ENCODE measurements at places on chromosomes 7 and 10. TPM values are rescaled to one million over a fixed set of nuclear protein-coding genes. Genes with fewer than 3 reads are reported as not detected.

GRCh38 chr7:22051886-22052673, 106.4 kb upstream of the CDCA7L start:
- no peak overlapping the region for H3K4me3 ChIP-seq

DNA sequence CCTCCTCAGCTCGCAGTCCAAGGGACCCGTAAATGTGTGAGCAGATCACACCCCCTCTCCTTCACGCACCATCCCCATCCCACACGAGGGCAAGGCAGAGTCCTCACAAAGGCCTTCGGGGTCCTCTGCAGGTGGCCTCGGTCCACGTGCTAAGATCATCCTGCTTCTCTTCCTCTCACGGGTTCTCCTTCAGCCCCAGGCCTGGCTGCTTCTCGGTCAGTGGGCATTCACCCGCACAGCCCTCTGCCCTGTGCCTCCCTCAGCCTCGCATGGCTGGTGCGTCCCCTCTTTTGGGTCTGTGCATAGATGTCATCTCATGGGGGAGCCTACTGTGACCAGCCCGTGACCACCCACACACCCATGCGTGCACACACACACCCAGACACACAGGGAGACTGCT, 17.3 kb upstream of the FOXL3 start:
- H3K36me3 ChIP-seq: peaks cover 25% of the 10 kb centered on the region
- no peaks in the 10 kb centered on the region for H3K4me1 ChIP-seq
- no peak overlapping the region for H3K27ac ChIP-seq
- no peak for DNase-seq

- H3K4me1 ChIP-seq: peaks cover 18% of the 10 kb centered on the region
- DNase-seq: no peak
- no peak overlapping the region for H3K4me3 ChIP-seq
- no peak overlapping the region for H3K27ac ChIP-seq
These were observed 12.3 kb downstream of the RPA3 start for GRCh38 chr7:7706101-7706511.

Gene ARHGAP21
- 5.0 TPM for polyA plus RNA-seq

GRCh38 chr7:85587785-85588184, 400.9 kb upstream of the SEMA3D start:
- H3K27me3 ChIP-seq: no peaks in the 10 kb centered on the region
- DNase-seq: no peak
- H3K27ac ChIP-seq: no peak overlapping the region
- no peaks in the 10 kb centered on the region for H3K4me1 ChIP-seq

- H3K36me3 ChIP-seq: no peaks in the 10 kb centered on the region
- H3K4me3 ChIP-seq: no peak overlapping the region
- no peak for DNase-seq
- no peak overlapping the region for H3K27ac ChIP-seq
- H3K4me1 ChIP-seq: no peaks in the 10 kb centered on the region
These were observed 102.5 kb downstream of the CD36 start for GRCh38 chr7:80740778-80741545.

- H3K27ac ChIP-seq: no peak overlapping the region
- H3K27me3 ChIP-seq: peaks cover 76% of the 10 kb centered on the region
- H3K4me1 ChIP-seq: peaks cover 48% of the 10 kb centered on the region
- peak overlapping the region; percentile 81 for H3K4me3 ChIP-seq
- DNase-seq: peak; percentile 60
- H3K36me3 ChIP-seq: no peaks in the 10 kb centered on the region
These were observed 2.4 kb downstream of the HOXA3 start for GRCh38 chr7:27149842-27150567.

GRCh38 chr10:120732643-120733313, 118.4 kb upstream of the WDR11 start:
- H3K36me3 ChIP-seq: no peaks in the 10 kb centered on the region
- DNase-seq: no peak
- no peaks in the 10 kb centered on the region for H3K4me1 ChIP-seq
- H3K27ac ChIP-seq: no peak overlapping the region
- no peak overlapping the region for H3K4me3 ChIP-seq

- H3K4me1 ChIP-seq: no peaks in the 10 kb centered on the region
- H3K27me3 ChIP-seq: peaks cover 19% of the 10 kb centered on the region
- no peaks in the 10 kb centered on the region for H3K36me3 ChIP-seq
- no peak overlapping the region for H3K4me3 ChIP-seq
These were observed 178.3 kb downstream of the GRID1 start for GRCh38 chr10:86188326-86188725.

GRCh38 chr7:108079648-108080591, 50.2 kb downstream of the LAMB4 start:
- H3K27ac ChIP-seq: no peak overlapping the region
- H3K4me3 ChIP-seq: no peak overlapping the region
- H3K27me3 ChIP-seq: no peaks in the 10 kb centered on the region
- DNase-seq: no peak
- H3K4me1 ChIP-seq: no peaks in the 10 kb centered on the region

DNA sequence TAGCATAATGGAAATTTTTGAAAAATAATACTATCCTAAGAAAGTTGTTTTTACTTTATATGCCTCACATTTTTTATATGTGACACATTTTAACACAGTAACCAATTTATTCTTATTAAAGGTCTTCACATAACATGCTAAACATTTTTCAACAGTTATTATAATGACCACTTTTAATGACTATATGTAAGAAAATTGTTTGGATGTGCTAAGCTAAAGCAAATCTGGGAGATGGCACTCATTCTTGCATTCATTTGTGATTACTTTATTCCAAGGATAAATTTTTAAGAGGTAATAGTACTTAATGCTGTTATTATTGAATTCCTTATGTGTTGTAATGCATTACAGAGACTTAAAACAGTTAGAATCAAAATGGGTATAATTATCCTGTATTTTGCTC, 88.1 kb downstream of the ANKIB1 start:
- H3K4me3 ChIP-seq: no peak overlapping the region
- H3K27ac ChIP-seq: no peak overlapping the region
- no peaks in the 10 kb centered on the region for H3K27me3 ChIP-seq
- DNase-seq: no peak

DNA sequence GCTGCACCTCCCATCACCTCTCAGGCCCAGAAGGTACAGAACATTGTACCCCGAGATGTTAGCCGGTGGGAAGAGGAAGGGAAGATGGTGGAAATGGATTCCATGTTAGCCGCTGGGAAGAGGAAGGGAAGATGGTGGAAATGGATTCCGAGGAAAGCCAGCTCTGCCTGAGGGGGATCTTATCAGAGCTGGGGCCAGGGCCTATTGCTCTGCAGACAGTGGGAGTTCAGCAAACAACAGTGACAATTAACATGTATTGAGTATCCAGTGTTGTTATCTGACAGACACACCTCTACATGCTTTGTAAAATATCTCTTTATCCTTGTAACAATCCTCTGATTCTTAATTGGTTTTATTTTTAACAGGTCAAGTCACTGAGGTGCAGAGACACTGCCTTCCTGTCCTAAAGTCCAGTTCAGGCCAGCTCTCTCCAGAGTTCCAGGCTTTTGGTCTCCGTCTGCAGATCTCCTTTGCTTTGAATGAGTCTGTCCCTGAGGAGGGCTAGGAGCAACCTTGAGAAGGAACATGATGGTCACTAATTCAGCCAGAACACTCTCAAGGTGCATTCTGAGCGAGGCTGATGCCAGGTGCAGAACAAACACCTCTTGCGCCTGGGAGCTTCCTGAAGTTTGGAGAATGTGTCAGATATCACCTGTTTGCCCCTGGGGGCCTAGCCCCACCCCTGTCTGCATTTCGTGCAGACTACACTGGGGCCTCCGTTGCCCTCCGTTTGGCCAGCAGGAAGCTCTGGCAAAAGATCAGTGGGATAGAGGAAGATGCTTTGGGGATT, 82.4 kb upstream of the PODXL start:
- H3K36me3 ChIP-seq: no peaks in the 10 kb centered on the region
- no peaks in the 10 kb centered on the region for H3K27me3 ChIP-seq
- no peaks in the 10 kb centered on the region for H3K4me1 ChIP-seq

Gene ANKRD2
- polyA plus RNA-seq: not detected
